NCI-H2107 (cell line): ENCODE measurements at places on chromosomes 1 and 21.

DNA sequence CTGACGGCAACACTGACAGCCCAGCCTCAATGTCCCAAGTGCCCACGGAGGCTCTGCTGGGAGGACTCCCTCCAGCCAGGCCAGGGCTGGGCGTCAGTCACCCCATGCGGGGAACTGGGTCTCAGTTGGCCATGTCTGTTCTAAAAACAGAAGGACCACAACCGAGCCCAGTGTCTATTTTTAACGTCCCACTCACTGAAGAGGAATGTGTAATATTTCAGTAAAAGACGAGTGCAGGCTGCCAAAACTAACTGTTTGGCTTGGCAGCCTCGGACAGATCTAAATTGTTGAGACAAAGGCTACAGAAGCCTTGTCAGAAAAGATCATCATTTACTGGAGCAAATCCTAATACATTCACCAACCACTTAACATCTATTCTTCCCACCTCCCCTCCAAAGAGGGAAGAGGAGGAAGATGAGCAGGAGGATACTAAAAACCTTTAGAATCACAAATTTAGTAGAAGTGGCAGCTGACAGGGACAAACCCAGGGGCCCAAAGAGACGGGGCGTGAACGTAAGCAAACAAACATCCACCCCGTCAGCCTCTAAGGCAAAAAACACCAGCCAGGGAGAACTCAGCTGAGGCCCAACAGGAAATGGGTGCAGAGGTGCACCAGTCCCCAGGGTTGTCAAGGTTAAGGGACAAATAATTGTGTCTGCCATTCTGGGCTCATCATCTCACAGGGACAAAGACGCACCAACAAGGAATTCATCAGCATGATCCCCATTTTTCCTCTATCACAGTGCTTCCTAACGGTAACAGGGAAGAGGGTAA is 18.7 kb downstream of the C1orf198 start:
- DNase-seq: no peak

GRCh38 chr21:26965040-26965906 is 1.6 kb downstream of the ADAMTS5 start:
- no peak for DNase-seq

DNA sequence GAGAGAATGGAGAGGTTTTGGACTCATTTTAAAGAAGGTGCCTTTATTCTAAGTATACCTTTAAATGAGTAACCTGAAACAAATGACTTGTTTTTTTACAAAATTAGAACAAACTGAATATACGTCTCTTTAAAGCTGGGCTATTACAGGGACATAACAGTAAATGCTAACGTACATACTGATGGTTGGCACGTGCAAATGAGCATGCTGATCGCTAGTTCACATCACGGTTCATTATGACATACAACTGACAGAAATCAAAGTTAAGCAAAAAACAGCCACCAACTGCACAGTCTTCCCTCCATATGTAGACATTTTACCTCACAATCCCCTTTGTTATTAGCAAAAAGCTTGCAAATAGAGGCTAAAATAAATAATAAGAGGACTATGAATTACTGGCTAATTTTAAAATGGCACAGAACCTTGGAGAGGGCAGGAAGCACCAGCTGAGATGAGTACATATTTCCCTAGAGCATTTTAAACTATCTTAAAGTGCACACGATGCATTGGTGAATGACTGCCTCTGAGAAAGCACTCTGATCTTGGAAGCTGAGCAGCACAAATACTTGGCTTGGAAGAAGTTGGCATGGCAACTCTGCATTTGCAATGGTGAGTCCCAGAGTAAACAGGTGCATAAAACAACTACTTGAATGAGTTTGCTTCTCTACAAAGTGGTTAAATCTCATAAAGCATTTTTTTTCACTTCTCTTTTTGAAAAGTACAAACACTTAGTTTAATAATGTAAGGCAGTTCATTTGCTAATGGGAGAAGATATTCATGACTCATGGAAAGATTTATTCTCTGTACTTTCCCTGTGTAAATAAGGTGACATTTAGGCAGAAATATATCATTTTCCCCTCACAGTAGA is 204.7 kb downstream of the LHX8 start:
- no peak for DNase-seq

DNA sequence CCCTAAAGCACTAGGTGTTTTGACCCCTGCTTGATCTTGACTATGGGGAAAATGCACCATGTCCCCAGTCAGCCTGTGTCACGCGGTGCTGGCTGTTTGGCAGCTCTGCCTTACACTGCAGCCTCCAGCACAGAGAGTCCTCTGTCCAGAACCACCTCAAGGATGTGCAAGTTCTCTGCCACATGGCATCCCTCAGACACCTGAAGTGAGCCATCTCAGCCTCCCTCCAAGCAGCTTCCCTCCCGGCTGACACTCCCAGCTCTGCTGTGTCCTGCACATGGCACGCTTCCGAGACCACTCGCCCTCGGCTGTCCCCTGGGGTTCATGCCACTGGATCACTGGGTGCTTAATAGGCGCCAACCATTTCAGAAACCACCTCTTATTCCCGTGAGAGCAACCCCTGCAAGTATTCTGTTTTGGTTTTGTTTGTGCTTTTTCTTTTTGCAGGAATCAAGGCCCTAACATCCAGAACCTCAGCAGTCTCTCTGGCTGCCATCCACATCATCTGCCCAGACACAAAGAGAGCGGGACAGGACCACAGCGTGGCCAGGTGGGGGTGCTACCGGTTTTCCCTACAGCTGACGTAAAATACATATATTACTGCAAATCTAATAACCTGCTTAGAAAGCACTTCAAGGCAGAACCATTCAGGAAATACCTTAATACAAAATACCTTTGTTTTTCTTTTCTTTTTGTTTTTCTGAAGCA is 45.7 kb downstream of the CAPZB start:
- peak; percentile 14 for DNase-seq

DNA sequence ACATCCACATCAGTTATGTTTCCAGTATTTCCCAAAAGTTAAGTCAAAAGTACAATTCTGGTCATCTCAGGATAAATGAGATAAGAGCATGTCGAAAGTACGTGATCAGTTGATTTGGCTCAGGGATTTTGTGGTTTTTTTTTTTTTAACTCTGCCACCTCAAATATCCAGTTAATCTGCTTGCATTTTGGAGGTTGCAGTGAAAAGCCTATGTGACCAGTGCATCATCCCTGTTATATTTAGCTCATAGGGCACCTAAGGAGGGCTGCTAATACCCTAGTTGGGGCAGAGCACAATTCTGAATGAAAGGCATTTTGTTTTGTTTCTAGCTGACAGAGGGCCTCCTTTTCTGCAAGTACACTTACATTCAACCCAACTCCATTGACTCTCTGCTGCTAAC is 31.7 kb upstream of the RGS16 start:
- DNase-seq: no peak

DNA sequence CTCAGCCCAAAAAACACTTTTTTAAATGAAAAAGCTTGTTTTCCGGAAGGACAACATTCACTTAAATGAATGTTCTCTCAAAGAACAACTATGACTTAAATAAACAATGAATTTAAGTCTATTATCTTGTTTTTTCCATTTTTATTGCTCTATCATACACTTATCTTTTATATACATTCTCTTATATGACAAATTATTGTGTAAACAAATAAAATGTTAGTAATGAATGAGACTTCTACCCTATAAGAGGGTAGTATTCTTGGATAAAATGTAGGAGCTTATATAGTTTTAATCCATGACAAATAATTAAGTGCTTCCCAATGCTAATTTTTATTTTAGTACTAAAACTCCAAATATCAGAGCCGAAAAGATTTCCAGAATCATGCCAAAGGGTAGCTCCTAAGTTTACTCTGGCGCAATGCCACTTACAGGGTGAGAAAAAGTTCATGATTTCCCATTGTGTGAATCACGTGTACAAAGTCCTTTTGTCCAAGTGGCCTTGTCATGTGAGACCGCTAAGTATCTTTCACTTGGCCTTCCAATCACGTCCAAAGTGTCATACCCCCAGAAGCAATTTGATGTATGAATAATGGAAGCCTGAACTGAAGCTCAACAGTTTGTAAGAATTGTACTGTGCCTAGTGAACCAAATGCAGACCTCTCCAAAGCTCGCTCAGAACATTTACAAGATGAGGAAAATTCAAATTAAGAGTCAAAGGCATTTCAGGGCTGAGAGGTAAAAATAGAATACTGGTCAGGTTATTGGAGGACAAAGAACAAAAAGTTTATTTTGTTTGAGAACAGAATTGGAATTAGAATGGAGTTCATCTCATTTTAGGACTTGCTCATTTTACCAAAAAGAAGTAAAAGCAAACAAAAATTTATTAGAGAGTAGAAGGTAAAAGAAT is 56.6 kb upstream of the C1orf21 start:
- no peak for DNase-seq

DNA sequence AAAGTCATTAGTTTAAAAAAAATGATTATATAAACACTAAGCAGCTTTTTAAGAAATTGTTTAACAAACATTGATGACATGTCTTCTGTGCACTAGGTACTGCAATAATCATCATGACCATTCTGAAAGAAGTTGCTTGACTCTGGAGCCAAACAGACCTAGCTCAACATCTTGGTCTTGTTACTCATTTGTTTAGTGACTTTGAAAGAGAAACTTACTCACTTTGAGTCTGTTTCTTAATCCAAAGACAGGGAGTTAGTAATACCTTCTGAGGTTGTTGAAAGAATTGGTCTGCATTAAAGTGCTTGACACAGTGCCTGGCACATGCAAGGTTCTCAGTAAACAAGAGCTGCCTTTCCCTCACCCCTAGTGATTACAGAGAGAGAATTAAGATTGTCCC is 84.4 kb downstream of the SGIP1 start:
- DNase-seq: no peak

- DNase-seq: no peak
Measured at GRCh38 chr1:62590255-62590969, 6.9 kb upstream of the ANGPTL3 start.

DNA sequence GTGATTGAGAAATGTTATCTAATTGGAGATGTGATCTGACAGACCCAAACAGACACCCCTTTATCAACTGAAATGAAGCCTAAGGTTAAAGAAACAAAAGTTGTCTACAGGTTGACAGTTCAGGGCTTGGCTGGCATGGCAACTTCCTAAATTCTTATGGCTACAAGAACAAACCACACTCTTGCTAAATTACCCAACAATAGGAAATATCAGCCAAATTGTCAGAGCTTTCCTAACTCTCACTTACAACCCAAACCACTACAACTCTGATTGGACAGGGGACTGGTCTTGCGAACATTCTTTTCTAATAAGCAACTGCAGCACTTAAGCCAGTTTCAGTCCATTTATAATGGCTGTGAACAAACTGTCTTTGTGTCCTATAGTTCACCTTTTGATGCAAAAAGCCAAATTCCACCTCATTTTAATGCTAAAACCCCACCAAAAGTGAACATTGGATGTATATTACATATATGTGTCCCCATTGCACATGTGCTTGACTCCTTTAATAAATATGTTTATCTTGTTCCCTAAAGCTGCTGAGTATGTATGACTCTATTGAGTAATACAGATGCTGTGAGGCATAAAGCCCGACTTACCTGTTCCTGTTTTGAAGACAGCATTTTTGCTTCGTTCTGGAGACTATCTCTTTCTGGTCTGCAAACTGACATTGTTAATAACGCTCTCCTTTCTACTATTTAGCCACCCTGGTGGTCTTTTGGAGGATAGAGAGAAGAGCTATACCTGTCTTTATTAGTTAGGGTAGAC is 101.3 kb upstream of the HMCN1 start:
- no peak for DNase-seq

- DNase-seq: no peak
Measured at GRCh38 chr1:111825217-111825616, 69.5 kb downstream of the DDX20 start.

- no peak for DNase-seq
Measured at GRCh38 chr1:192183788-192184187, 25.5 kb downstream of the RGS18 start.

- DNase-seq: no peak
Measured at GRCh38 chr1:109717729-109718128, 5.7 kb downstream of the GSTM5 start.

DNA sequence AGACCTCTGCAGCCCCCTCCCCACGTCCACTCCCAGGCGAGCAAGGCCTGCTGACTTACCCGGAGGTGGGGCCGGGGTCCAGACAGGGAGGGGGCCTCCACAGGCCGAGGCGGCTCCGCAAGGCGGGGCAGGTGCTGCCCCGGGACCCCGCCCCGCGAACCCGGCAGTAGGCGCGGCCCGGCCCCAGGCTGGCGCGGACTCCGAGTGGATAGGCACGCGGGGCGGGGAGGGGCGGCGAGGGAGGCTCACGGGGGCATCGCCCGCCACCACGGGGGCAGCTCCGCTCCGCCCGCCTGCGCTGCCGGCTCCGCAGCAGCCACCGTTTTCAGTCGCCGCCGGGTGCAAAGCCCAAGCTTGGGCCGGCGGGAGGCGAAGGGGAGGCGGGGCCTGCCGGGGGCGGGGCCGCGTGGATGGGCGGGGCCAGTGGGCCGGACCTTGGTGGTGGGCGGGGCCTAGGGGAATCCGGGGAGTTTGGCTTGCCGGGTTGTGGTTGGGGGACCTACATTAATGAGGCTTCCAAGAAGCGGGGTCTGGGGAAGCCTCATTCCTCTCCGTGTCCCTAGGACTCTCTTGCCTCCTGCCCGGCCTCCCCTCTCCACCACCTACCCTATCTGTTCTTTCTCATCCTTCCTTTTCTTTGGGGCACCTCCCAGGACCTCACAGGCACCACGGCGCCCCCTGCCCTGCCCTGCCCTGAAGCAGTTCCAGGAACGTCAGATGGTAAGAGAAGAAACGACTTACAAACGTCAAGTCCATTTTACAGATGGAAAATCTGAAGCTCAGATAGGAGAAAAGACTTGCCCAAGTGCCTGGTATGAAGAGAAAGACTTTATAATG is at the start of gene RIMS3:
RIMS3 (minus strand) TSS at position 348 of the 837 bp plus-strand sequence. CDS start 23,757 bp downstream, outside the sequence.
- peak; percentile 67 for DNase-seq

DNA sequence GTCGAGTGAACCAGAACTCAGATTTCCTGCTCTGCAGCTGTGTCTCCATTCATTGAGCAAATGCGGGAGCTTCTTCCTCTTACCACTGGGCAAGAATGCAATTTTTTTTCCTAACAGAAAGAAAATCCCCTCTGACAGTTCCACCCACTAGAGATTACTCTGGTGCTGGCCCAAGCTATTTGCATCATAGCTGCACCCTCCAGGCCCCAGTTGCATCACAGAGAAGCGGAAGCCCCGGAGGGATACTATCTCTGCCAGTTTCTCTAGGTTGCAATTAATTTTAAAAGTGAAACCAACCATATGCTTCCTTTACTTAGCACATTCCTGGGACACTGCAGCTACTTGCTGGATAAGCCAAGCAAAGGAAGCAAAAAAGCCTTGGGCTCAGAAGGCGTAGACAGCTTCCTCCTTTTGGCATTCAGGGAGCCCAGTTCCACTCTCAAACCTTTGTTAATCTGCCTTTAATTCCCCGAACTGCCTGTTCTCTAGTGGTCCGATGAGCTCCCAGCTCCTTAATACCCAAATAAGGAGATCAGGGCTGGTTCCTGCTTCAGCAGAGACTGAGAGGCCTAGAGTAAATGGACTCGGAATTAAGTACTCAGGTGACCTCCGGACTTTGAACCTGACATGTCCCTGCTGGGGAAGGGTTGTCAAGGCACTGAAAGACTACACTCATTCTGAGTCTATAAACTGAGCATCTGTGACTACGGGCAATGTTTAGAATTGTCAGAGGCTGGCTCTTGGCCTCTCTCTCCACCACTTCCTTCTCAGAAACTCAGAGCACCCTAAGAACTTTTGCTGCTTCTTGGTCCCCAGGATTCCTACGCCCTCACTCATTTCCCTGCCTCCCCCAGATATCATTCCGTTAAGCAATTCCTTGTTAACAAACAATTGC is 72.5 kb upstream of the TNFSF18 start:
- DNase-seq: no peak

- no peak for DNase-seq
Measured at GRCh38 chr1:183723571-183723970, 70.5 kb upstream of the APOBEC4 start.

- no peak for DNase-seq
Measured at GRCh38 chr1:25562101-25562927, 18.9 kb downstream of the LDLRAP1 start.

- no peak for DNase-seq
Measured at GRCh38 chr1:203130358-203130985, 2.9 kb downstream of the ADORA1 start.
